Lower lobe of right lung (tissue), 2 donors: ENCODE measurements at places on chromosomes 6 and 20. TPM values are rescaled to one million over a fixed set of nuclear protein-coding genes. Genes with fewer than 3 reads are reported as not detected.

GRCh38 chr6:16730738-16731477 lies 30.4 kb downstream of the ATXN1 start:
- no peak for DNase-seq

- DNase-seq: no peak
These were observed 125.8 kb upstream of the NXT1 start for GRCh38 chr20:23224806-23225205.

DNA sequence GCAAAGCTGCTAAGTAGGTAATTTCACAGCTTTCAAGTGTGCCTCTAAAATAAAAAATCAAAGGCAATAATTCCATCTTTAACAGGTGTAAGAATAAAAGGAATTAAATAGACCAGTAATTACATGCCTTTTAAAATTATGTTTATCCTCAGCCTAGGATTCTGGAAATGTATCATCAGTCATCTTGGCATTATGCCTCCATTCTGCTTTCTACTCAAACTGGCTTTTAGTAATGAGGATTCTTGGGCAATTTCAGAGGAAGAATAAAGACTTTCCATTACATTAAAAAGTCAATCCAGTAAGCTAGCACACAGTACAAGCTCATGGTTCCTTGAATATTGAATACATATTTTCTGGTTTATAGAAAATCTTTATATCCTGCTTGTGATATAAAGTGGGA lies 44.7 kb downstream of the GSTA2 start:
- no peak for DNase-seq

- DNase-seq: no peak
These were observed 95.3 kb downstream of the CLVS2 start for GRCh38 chr6:123091091-123091895.

Gene TCP11
- total RNA-seq: not detected

Gene NTSR1
- total RNA-seq: not detected

Gene NR2E1
- not detected for total RNA-seq

Gene TFAP2A
- 0.47 TPM for total RNA-seq

Gene PNRC1
- total RNA-seq: 198 TPM

GRCh38 chr6:2497922-2498623 lies 252.6 kb downstream of the MYLK4 start:
- DNase-seq: no peak

GRCh38 chr6:138987080-138987642 lies 892 bp downstream of the REPS1 start:
- peak; percentile 64 for DNase-seq

DNA sequence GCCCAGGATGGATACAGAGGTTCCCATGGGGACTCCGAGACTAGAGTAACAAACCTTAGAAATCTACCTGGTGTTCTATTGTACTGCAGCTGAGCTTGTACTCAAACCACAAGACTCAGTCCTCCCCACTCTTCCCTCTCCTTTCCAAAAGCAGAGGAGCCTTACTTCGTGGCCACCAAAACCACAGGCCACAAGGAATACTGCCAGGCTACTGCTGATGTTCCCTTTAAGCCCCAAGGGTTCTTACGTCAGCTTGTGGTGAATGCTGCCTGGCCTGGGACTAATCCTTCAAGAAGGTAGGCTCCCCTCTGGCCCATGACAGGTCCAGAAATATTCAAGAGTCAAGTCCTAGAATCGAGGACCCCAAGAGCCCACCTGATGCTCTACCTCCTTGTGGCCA lies 10.5 kb upstream of the DEFB128 start:
- DNase-seq: no peak

- DNase-seq: peak; percentile 40
These were observed 64.9 kb upstream of the BHLHE23 start for GRCh38 chr20:63071541-63072181.

GRCh38 chr20:23244916-23245552 lies 105.6 kb upstream of the NXT1 start:
- DNase-seq: no peak

- DNase-seq: no peak
These were observed 76.8 kb downstream of the THEMIS start for GRCh38 chr6:127824061-127824460.

Gene COL10A1
- total RNA-seq: 0.24 TPM

Gene OR2H2
- total RNA-seq: not detected

- no peak for DNase-seq
These were observed 10.0 kb downstream of the PTK7 start for GRCh38 chr6:43086022-43086658.

- peak; percentile 89 for DNase-seq
These were observed at the start of gene DCBLD1 for GRCh38 chr6:117482240-117483003. DCBLD1 (plus strand) TSS chr6:117482674; CDS start chr6:117482782, 108 bp downstream.

Gene THBD
- total RNA-seq: 77.6 TPM

Gene SSTR4
- total RNA-seq: 0.35 TPM

- DNase-seq: no peak
These were observed 38.6 kb downstream of the ZHX3 start for GRCh38 chr20:41278936-41279335.

Gene FAM209B
- total RNA-seq: 0.59 TPM

- no peak for DNase-seq
These were observed 33.7 kb downstream of the SCP2D1 start for GRCh38 chr20:18847226-18847755.

GRCh38 chr20:17614176-17614811 lies 44.4 kb downstream of the DSTN start:
- DNase-seq: peak; percentile 57

- peak; percentile 75 for DNase-seq
These were observed 290.3 kb upstream of the STXBP5 start for GRCh38 chr6:146913842-146914488.

DNA sequence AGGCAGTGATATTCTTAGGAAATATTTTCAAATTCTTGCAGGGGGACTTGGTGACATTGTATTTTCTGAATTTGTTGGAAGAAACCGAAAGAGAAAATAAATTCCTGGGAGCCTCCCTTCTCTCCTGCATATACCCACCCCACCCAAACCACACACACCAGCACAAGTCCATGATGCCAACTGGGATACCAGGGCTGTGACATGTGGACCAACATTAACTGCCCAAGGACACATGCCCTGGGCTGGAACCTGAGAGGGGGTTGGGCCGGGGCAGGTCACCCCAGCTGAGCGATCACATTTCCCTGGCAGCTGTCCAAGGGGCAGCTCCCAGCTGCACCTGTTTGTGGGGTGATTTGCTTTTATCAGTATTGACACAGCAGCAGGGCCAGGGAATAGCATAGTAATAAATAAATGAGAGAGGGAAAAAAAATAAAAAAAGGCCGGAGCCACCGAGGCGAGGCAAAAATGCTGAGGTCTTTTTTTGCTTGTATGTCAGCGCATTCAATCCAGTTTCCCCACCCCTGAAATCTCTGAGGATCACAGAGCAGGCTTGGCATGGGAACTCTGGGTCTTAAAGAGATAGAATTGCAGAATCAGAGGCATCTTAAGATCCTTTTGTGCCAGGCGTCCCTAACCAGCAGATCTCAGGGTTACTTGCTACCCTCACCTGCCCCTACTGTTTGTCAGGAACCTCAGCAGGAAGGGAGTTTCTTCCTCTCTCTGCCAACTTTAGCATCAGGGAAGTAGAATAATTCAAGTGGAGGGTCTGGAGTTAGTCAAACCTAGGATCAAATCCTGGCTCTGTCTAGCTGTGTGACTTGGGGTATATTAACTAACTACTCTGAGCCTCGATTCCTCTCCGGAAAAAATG lies 66.5 kb upstream of the PIM1 start:
- peak; percentile 82 for DNase-seq

DNA sequence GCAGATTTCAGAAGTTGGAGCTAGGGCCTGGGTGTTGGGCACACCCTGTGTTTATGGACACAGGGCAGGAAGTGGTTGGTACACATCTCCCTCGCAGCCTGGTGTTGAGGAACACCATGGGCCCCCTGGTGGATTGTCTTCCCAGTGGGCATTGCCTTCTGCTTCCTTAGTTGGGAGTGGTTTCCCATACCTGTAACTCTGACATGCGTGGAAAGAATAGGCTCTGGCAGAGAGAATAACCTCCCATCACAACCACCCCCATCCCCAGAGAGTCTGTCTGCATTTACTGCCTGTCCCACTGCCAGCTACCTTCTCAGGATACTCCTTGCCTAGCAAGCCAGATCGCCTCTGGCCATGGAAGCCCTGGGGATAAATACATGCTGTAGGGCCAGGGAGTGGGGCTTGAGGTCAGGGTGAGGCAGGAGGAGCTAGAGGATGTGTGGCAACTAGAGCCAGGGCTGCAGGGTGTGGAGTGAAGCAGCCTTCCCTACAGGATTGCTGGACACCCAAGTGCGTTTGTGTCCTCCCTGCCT lies 14.7 kb downstream of the LRRC73 start:
- DNase-seq: no peak

DNA sequence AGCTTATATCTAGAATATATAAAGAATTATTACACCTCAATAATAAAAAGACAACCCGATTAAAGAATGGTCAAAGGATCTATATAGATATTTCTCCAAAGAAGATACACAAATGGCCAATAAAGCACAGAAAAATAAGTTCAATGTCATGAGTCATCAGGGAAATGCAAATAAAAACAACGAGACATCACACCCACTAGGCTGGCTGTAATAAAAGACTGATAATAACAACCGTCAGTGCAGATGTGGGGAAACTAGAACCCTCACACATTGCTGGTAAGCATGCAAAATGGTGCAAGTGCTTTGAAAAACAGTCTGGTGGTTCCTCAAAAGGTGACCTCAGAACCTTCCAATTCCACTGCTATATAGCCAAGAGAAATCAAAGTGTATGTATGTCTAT lies 33.0 kb downstream of the TBX18 start:
- DNase-seq: no peak

Gene CENPW
- total RNA-seq: 7.1 TPM

- peak; percentile 92 for DNase-seq
These were observed at the start of gene MAP7 for GRCh38 chr6:136550330-136551071. MAP7 (minus strand) TSS chr6:136550422; CDS start chr6:136550408, 14 bp downstream.

- DNase-seq: no peak
These were observed 123.8 kb upstream of the MARCKS start for GRCh38 chr6:113733381-113733780.

- DNase-seq: no peak
These were observed 2.1 kb downstream of the FAM110A start for GRCh38 chr20:835608-836045.

Gene OR12D3
- total RNA-seq: not detected

Gene RBPJL
- not detected for total RNA-seq

Gene VNN1
- total RNA-seq: 10.0 TPM

GRCh38 chr6:154783229-154783628 lies 50.0 kb downstream of the SCAF8 start:
- no peak for DNase-seq

DNA sequence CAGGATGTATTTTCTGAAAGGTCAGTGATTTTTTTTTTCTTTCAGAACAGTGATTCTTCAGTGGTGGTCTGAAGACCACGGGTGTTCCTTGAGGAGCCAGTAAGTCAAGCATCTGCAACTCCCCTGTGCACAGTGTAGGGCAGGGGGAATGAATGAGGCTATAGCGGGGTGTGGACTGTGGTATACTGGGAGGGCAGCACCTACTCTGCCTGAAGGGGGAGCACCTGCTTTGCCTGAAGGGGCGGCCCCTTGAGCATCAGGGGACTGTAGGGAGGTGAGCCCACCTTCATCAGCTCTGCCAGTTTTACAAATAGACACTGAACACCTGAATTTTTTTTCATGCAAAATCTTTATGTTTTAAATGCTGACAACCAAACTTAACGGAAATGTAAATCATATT lies 77.5 kb upstream of the RIPOR2 start:
- DNase-seq: no peak

DNA sequence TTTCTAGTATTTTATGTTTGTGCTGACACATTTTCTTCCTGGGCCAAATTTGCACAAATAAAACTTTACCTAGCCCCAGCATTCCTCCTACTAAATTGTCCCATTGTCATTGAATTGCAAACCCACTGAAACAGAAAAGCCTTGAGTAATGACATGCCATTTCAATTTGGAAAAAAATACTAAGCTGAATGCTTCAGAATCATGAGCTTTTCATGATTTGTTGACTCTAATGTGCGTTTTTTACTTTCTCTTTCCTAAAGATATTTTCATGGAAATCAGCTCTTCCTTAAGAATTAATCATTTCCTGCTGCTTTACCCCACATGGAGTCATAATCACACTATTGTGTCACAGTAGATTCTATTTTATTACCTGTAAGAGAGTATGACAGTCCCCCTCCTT lies 47.4 kb downstream of the TRDN start:
- DNase-seq: no peak

DNA sequence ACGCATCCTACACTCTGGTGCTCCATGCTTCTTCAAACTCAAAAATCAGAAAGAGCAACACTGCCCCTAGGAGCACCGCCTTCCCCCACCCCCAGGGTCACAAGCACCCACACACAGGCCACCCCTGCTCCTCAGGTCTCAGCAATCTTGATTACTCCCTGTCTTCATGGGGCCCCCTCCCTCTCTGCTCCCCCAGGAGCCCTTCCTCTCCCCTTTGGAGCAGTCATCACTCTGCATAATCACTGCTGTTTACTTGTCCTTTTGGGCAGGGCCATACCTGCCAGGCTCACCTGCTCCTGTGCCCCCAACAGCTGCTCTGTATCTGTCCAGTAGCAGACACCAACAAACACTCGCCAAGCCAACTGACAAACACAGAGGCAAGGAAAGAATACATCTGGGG lies 7.6 kb upstream of the SYNDIG1 start:
- no peak for DNase-seq

Gene TRIM40
- not detected for total RNA-seq

Gene TOMM6
- total RNA-seq: 134 TPM

DNA sequence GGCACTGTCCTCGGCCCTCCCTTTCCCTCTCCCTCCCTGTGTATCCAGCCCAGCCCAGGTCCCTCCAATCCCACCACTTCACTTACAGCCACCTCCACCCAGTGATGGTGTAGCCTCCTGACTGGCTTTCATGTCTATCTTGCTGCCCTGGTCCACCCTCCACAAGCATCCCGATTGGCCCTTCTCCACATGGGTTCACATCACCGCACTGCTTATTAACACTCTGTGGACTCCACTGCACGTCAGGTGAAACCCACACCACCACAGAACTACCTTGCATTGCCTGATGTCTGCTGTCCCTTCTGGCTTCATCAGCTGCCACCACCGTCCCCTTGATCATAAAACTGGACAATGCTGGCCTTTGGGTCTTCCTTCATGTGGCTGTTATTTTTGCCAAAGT lies 220.4 kb upstream of the ARID1B start:
- no peak for DNase-seq

GRCh38 chr6:90612313-90612680 lies 25.4 kb upstream of the MAP3K7 start:
- no peak for DNase-seq

DNA sequence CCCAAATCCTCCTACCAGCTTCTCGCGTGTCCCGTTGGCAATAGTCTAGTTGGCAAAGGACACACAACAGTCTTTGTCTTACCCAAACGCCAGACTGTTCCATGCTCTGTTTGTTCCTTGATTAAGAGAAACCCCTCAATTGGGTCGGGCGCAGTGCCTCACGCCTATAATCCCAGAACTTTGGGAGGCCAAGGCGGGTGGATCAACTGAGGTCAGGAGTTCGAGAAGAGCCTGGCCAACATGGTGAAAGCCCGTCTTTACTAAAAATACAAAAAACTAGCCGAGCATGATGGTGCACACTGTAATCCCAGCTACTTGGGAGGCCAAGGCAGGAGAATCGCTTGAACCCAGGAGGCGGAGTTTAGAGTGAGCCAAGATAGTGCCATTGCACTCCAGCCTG lies 153.7 kb downstream of the GRM4 start:
- DNase-seq: no peak

Gene WFDC2
- 172 TPM for total RNA-seq

Gene ZNF311
- 1.6 TPM for total RNA-seq

Gene SNAI1
- 1.9 TPM for total RNA-seq
